Peyer's patch (tissue), 4 donors: ENCODE measurements at places on chromosomes 7 and 10.

DNA sequence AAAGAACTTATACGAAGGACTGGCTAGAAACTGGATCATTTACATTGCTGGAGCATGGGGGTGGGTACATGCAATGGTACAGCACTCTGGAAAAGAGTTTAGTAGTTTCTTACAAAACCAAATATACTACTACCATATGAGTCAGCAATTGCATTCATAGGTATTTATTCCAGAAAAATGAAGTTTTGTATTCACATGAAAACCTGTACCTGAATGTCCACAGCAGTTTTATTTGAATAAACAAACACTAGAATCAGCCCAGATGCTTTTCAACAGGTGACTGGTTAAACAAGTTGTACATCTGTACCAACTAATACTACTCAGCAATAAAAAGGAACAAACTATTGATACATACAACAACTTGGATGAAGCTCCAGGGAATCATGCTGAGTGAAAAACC, 3.4 kb downstream of the SCIN start:
- DNase-seq, result no peak

GRCh38 chr10:110859973-110860376, 11.8 kb upstream of the PDCD4 start:
- DNase-seq, result no peak

- no peak for DNase-seq
Measured at GRCh38 chr10:63173468-63174232, 40.5 kb downstream of the NRBF2 start.

DNA sequence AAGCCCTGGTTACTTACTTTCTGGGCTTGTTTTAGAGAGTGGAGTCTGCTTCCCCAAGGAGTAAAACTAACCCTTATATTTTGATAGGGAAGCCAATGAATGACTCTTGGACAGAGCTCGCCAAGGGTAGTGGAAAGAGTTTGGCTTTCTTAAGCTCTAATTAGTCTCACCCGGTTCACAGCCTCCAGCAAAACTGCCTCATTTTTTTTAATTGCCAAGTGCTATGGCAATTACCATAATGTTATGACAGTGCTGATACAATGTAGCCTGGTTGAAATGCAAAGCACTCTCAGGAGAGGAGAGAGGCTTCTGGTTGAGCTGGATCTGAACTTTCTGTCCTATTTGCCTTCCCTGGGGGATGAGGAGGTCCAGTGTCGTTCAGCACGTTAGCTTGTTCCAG, 376.1 kb upstream of the CHRM2 start:
- no peak for DNase-seq

GRCh38 chr10:123562387-123562786, 103.8 kb upstream of the GPR26 start:
- DNase-seq, result no peak

GRCh38 chr10:13450069-13450468, 78.7 kb downstream of the BEND7 start:
- no peak for DNase-seq

GRCh38 chr7:96596120-96596826, 113.4 kb downstream of the SEM1 start:
- no peak for DNase-seq

- DNase-seq, result peak; percentile 26
Measured at GRCh38 chr10:100566561-100566960, 30.8 kb downstream of the HIF1AN start.

- DNase-seq, result no peak
Measured at GRCh38 chr10:2079603-2080078, 342.3 kb upstream of the ADARB2 start.

- no peak for DNase-seq
Measured at GRCh38 chr7:99766484-99767099, 17.4 kb downstream of the CYP3A4 start.
